ENCODE measurements at places on chromosomes 5 and 9.

- DNase-seq, result no peak
These were observed 211.6 kb downstream of the ATP10B start for GRCh38 chr5:160640406-160640805.

DNA sequence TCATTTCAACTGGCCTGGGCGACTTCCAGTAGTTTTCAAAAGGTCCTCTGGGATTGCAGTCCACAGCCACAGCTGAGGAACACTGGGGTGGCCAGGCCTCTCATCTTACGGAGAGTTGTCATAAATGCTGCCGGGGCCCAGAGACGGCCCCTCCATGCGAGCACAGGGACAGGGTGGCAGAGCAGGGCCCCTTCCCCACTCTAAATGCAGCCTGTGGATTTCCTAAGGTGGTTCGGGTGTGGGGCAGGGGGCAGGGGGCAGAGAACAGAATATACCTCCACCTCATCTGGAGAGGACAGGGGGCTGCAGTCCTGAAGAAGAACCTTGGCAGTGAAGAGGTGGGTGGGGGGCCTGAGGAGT is 113.6 kb upstream of the TBC1D2 start:
- no peak for DNase-seq

GRCh38 chr5:14424011-14424685 is 157.4 kb upstream of the OTULINL start:
- DNase-seq, result no peak

GRCh38 chr9:76716085-76716672 is 48.1 kb upstream of the PCA3 start:
- no peak for DNase-seq

DNA sequence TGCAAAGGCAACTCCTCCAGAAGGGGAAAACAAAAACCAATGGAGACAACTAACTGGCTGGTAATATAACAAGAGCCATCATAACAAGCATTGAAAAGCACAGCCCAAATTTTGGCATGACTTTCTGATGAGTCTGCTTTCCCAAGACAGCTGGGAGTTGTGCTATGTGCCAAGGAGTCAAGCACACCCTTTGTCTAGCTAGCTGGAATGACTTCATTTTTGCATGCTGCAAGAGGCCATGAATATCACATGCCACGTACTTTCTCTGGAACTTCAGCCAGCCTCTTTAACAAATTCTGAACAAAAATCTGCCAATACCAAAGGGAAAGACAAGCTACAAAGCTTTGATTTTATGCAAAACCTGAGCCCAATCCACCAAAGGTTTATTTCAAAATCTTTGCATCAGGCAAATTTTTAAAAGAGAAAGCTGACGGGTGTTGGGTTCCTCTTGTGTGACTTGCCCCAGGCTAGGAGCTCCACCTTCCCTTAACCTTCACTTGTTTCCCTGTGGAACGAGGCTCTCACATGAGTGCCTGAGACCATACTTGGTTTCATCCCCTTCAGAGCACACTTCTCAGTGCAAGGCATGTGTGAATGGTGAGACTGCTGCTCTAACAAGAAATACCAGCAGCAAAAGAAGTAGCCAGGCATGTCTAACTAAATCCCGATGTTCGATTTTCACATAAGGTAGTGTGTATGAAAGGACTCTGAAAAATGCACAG is 47.3 kb downstream of the S1PR3 start:
- no peak for DNase-seq

DNA sequence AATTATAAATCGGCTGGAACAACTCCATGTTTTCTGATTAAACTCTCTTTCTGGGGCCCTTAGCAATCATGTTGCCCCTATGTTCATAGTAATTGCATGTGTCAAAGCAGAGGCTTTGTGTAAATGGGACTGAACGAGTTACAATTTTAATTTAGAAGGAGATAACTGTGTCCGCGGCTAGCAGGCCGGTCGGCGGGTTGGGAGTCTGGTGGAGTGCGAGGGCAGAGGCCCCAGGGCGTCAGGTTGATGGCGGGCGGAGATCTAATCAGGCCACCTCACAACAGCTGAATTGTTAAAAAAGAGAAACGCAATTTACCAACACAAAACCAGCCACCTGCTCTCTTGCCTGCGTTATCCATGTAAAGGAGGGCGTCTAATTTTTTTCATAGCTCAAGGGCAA is 134.9 kb upstream of the LPCAT1 start:
- DNase-seq, result no peak

DNA sequence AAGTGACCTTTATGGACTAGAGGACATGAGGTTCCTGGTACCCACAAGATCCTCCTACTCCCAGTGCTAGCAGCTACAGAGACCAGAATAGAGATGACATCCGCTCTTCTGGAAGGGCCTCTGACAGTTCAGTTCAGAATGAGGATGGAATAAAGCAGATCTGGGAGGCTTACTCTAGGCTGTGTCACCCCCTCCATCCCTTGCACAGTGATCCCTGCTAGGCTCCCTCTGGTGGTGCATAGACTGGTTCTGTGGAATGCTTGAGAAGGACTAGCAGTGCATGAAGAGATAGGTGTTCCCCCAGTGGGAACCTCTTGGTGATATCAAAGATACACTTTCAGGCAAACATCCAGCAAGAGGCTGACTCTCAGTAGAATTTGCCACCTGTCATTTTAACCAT is 83.0 kb downstream of the NPR3 start:
- DNase-seq, result no peak

DNA sequence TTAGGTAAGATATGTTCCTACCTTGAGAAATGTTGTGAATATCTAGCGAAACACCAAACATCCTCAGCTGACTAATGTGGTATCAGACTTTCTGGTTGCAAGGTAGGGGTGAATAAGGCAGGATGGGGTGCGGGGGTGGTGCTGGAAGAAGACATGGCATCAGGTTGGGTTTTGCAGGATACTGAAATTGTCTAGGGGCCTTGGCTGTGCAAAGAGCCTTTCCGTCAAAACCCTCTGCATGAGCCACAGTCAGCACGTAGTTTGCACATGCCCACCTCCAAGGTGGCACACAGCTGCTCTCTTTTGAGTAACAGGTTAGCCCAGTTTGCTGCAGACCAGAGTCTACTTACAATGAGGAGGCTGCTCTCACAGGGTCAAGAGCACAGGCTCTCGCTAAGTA is 42.0 kb downstream of the SFXN1 start:
- no peak for DNase-seq

DNA sequence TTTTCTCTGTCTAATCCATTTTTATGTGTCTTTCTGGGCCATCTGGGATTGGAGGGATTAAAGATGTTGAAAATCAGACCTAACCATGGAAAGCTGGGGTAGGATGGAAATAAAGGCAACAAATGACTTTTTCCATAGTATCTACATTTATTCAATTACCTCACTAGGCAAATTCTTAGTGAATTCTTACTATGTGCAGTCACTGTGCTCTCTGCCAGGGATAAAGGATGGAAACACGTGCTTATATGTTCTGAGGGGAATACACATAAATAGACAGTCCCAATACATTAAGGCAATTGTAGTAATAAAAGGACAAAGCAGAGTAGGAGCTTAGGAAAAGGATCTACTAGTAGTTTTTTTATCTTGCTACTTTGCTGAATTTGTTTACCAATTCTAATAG is 214.2 kb downstream of the PRR16 start:
- DNase-seq, result no peak

DNA sequence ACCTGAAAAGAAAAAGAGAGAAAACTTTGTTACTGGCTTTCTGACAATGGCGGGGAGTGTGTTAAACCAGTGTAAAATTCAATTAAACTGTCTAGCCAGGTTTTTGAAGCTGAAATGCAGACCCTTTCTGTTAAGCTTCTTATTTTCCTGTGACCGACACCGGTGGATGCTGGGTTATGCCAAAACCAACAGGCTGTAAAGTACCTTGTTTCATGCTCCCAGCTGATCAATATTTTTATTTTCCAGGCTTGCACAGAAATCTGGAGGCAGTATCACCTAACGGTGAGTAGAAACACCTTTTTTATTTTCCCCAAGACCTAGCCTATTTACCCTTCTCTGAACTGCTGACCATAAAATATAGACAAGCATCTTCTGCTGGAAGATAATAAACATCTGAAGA is 94.9 kb upstream of the GRHPR start:
- DNase-seq, result no peak

GRCh38 chr9:30116673-30117217 is 2267.7 kb upstream of the ACO1 start:
- no peak for DNase-seq

GRCh38 chr9:35932735-35933134 is 23.4 kb downstream of the SPAAR start:
- DNase-seq, result no peak

- DNase-seq, result no peak
These were observed 12.1 kb downstream of the TMEM245 start for GRCh38 chr9:109107402-109108240.

DNA sequence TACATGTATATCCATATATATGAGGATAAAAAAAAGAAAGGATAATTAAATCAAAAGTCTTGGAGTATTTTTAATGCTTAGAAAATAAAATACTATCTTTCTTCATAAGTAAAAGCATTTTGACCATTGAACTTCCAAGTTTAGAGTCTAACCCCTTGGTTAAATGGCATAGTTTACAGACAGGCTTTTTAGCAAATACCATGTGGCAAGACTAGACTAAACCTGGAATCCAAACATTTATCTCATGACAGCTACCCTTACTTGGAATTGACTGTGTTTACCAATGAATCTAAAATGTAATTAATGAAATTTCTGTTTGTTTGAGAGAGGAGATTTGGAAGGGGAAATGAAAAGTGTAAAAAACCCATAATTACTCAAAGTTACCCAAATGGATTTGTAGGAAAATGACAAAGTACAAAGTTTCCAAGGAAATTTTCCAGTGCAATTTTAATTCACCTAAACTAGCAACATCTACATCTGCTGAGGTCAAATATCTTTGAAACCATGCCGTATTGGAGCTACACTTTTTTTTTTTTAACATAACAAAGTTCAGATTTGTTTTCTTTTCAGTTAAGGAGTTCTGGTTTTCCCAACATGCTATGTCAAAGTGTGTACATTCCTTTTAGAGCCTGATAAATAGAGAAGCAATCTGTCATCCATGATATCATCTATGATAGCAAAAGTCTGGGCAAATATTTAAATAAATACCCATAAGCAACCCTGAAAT is 272.1 kb upstream of the DAB2 start:
- no peak for DNase-seq

DNA sequence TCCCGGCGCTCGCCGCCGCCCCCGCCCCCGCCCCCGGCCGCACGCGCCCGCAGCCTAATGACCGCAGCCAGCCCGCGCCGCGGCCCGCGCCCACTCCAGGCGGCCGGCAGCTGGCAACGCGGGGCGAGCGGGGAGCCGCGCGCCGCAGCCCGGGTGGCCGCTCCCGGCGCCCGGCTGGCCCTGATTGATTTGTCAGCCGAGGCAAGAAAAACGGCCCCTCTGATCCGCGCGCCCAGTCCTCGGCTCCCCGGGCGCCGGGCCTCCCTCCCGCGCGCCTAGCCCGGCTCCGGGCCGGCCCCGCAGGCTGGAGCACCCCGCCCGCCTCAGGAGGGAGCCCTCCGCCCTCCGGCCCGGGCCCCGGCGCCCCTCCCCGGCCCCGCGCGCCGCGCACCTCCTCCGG is 11.9 kb upstream of the LHX2 start:
- DNase-seq, result no peak

DNA sequence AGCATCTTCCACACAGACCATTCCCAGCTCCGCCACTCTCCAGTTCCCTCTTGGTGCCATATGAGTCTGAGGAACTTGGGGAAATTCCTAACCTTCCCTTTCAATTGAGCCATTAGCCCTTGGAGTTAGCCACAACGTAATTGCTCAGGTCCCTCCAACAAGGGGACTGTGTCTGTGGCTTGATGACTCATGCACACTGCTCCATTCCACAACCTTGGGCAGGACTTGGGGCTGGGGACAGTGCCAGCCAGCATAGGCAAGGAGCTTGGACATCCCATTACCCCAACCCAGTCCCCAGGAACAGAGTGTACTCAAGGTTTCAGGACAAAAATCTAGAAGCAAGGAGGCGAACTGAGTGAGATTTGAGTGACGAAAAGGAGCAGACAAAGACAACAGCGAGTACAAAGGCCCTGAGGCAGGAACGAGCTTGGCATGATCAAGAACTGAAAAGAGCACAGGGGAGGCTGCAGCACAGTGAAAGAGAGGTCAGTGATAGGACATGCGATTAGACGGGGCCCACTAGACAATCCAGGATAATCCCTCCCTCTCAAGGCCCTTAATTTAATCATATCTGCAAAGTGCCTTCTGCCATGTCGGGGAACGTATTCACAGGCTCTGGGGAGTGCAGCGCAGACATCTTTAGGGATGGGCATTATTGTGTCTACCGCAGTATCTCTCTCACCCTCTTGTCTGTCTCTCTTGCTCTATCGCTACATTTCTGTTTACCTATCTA is 16.0 kb upstream of the JADE2 start:
- DNase-seq, result no peak

GRCh38 chr9:3088219-3088618 is 244.3 kb upstream of the PUM3 start:
- no peak for DNase-seq

DNA sequence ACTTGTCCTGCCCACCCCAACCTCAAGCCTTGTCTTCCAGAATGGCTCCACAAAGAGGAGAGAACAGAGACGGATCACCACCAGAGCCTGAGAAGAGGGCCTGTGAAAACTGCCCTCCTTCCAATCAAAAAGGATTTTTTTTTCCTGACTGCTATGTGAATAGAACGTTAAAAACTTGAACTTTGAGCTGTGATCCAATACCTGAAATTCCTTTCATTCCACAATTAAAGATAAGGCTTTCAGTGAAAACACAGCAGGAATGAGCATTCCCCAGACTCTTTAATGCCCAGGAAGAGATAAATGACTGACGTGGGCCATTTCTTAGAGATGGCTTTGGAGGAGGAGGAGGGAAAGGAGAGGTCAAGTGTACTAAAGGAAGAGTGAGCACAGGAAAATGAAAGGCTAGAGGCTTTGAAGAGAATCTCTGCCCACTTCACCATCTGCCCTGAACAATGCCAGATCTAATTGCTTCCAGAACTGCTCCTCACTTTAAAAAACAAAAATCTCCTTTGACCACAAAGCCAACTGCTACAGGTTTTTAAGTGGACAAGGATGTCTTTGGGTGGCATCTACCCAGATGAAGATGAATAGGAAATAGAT is 177.9 kb upstream of the MAP3K1 start:
- DNase-seq, result no peak

DNA sequence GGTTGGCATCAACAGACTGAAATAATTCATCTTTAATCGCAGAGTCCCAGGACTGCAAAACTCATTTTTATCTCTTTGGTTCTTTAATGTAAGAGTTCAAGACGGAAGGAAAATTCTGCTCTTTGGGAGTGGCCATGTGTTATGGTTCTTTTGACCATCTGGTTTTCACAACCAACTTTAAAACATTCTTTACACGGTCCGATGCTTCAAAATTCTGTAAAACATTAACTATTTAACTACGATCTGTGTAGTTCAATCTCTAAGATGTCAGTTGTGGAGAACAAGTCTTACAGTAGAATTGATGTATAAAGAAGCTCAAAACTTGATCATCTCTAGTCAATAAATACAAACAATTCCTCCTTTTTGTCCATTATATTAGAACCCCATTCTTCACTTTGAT is 83.0 kb downstream of the CMYA5 start:
- DNase-seq, result no peak

Data from left lung (tissue), 14 donors.